Naive B cell (primary cell): ENCODE measurements at places on chromosomes 11 and 22. TPM values are rescaled to one million over a fixed set of nuclear protein-coding genes. Genes with fewer than 3 reads are reported as not detected.

MB gene
- not detected for polyA plus RNA-seq

DNA sequence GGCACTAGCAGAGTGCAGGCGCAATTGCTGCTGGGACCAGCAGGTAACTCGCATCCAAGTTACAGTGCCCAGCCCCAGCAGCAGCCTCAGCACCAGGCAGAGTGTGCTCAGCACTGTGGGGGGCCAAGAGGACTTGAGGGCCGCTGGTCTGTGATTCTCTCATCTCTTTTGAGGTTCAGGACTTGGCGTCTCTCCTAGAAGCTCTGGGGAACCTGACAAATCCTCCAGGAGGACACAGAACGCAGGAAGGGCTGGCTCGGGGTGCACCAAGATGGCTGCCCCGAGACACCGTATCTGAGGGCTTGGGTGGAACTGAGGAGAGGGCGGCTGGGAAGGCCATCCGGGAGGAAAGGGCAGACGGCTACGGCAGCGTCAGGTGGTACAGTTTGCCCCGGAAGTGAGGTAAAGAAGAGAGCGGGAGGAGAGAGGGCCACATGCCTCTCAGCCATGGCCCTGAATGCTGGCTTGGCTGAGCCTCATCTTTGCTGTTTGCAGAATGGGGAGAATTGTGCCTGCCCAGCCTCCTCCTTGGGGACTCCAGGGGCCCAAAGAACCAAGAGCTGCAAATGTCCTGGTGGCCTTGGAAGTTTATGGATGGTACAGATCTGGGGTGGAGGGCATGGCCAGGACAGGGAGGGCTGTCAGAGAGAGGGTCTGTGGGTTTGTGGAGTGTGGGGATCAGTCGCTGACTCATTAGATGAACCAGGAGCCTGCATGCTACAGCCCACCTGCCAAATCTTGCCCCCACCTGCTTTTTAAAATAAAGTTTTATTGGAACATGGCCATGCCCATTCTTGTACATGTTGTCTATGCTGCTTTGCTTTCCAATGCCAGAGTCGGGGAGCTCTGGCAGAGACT is 78.0 kb downstream of the MYEOV start:
- DNase-seq: no peak

DNA sequence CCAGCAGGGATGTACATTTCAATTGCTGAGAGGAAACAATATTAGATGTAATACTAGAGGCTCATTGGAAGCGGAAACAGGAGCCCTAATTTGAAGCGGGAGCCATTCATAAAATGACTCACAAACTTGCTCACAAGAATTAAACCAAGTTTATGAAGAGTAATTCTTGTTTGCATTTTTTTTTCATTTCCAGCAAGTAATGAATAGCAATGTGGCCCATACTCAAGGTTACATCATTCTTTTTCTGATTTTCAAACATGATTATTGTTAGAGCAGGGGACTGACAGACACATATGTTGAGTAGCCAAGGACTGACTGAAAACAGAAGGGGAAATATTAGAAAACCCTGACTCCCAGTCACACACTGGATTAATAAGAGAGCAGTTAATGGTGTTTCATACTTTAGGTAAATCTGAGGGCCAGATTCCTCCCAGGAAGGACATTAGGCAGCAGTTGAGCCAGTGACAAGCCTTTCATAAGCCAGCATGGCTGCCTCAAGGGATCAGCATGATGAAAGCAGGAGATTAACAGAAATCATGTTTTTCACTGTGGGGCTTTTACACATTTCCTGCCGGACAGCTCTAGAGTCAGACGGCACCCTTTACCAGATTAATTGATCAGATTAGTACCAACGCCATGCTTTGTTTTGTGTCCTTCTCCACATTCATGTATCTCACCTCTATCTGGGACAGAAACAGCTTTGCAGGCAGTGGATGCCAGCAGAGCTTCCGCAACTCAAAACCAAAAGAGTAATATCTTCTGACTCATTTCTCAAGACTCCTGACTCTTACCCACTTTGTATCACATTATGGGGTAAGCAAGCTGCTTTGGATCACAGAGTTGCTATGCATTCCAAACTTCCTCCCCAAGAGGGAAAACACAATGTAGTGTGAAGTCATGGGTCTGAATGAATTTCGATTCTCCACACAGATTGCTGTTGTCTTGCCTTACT is 831.6 kb downstream of the KCNA4 start:
- DNase-seq: no peak

DNA sequence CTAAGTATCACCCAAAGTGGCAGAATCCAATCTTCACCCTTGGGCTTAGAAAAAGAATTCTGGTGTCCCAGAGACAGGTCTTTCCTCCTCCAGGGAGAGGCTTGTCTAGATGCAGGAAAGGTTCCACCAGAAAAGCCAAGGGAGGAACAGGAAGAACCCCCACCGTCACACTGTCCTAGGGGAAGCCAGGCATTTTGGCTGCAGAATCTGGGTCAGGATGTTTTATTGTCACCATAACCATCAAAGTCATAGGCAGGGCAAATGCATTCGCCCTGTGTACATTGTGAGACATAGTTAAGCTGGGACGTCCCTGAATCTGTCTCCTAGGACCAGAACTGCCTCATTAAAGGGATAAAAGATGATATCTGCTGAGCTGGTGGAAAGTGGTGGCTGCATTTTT is 590.5 kb downstream of the OPCML start:
- DNase-seq: no peak
